ENCODE measurements at places on chromosomes 6 and 20.

GRCh38 chr6:135328136-135328535 lies 147.0 kb downstream of the MYB start:
- DNase-seq = no peak

- no peak for DNase-seq
Observed at GRCh38 chr20:32945710-32946221, 58.5 kb downstream of the SUN5 start.

GRCh38 chr20:37934634-37935375 lies 31.9 kb downstream of the VSTM2L start:
- no peak for DNase-seq

DNA sequence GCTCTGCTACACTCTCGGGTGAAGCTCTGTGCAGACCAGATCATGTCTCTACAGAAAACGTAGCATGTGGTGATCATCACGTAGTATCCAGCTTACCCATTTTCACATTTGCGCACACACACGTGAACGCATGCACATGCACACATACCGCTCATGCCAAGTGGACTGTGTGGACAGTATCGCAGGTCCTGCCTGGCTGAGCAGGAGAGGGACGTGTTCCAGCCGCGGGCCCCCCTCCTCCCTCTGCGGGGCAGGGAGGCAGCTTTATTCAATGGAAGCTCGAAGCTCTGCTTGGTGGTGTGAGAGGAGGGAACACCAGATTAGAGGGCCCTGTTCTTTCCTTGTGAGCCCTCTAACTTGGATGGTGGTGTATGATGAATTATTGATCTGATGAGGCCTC lies 51.1 kb downstream of the CDH26 start:
- no peak for DNase-seq

GRCh38 chr20:54630582-54630981 lies 155.2 kb downstream of the DOK5 start:
- no peak for DNase-seq

GRCh38 chr6:158475344-158476302 lies 84.3 kb upstream of the TMEM181 start:
- peak; percentile 64 for DNase-seq

- DNase-seq = no peak
Observed at GRCh38 chr6:139372326-139373153, 1.9 kb downstream of the CITED2 start.

DNA sequence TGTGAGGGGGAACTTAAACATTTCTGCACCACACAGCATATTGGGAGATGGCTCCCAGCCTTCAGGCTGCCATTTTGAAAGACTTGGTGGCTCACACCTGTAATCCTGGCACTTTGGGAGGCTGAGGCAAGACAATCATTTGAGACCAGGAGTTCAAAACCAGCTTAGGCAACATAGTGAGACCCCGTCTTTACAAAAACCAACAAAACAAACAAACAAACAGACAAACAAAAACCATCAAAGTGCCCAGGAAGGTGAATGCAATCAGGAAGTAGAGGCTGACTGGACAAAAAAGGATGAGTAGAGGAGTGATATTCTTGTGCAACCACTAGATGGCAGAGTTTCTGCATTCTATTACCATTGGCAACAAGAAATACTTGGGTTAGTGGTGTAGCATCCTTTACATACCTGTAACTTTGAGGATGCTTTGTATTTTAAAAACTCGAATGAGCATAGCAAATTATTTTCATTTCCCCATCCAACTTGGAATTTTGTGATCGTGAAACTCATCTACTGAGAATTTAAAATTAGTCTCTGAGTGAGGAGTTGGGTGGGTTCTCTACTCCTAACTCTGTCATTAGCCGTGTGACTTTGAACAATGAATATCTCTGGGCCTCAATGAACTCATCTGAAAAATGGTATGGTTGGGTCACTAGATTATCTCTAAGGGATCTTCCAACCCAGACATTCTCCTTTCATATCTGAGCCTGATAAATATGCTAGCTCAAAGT lies 84.4 kb downstream of the CRYBG1 start:
- DNase-seq = peak; percentile 67

DNA sequence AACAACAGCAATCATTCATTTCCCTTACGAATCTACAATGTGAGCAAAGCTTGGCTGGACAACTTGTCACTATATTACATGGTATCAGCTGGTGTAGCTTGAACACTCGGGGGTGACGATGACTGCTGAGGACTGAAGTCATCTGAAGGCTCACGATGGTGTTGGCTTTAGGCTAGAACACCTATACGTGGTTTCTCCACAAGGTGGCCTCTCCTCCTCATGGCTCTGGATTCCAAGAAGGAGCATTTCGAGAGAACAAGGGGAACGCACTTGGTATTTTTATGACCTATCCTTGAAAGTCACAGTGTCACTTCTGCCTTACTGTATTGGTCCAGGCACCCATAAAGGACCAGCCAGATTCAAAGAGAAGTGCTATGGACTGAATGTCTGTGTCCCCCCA lies 37.5 kb upstream of the ADGRF1 start:
- no peak for DNase-seq

DNA sequence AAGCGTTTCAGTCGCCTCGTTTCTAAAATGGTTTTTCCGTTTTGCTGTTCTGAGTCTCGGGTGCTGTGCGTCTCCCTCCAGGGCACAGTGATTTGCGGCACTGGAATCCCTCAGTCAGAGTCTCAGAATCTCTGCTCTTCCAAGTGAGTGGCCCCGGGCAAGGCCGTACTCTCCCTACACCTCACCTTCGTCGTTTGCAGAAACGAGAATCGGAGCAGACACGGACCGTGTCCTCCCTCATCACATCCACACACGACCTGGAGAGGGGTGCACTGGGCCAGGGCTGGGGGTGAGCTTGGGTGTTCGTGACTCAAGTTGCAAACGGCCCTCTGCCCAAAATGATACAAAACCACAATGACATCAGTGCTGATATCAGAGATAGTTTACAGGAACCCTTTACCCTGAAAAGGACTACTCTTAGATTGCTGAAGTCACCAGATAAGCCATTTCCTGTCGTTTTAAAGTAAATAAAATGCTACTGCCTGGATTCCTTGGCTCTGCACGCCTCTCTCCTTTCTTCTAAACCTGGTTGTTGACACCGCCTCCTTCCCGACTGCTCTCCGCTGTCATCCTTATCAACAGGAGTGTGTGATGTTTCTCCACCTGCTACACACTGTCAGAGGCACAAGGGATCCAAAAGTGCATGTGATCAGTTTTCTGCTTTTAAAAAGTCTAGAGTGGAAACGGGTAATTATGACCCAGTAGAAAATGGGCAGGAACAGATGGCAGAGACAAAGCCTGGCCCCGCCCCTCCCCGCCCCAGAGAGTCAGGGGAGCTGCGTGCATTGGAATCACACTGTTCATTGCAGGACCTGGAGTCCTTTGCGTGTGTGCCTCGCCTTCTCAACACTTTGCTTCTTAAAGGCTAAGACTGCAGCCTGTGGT lies 38.4 kb downstream of the KIF25 start:
- DNase-seq = peak; percentile 38

DNA sequence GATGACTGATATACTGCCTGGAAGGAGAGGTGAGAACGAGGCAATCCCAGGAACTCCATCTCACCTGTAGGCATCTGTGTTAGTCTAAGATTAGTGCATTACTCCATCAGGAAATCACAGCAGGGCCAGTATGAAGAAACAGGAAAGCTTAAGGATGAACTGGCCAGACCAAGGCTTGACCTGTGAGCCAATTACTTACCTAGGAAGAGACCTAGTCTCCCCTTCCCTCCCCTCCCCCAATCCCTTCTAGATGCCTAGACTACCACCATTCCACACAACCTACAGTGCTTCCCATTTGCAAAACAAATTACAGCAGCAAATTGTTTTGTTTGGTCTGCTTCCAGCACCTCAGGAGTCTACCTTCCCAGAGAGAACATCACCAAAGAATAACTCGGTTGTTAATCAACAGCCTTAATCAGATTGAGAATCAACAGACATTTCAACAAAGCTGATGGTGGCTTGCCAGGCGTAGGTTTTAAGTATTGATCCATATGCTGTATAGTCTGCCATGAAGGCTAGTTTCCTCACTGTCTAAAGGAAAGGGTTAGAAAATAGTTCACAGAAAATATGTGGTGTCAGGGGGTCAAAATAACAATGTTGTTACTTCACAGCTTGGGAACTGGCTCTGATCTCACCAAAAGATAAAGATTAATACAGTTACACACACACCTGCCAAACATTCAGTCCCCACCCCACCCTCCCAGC lies 10.1 kb downstream of the PKHD1 start:
- DNase-seq = no peak

GRCh38 chr6:143059663-143060353 lies 881 bp upstream of the AIG1 start:
- DNase-seq = no peak

GRCh38 chr20:41392871-41393704 lies 26.5 kb upstream of the EMILIN3 start:
- no peak for DNase-seq

DNA sequence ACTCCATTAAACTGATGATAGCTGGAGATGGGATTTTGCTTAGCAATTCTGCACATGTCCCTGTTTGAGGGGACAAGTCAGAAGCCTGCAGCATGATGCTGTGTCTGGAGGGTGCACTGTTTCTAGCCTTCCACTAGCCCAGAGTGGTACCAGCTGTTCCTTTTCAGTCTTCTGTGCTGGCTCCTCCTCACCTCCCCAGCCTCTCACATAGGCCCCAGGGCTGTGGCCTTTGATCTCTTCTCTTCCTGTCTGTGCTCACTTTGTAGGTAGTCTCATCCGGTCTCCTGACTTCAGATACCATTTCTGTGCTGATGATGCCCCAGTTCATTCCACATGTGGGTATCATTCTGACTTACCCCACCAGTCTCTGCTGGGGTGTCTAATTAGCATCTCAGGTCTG lies 126.3 kb downstream of the HIVEP1 start:
- no peak for DNase-seq

- no peak for DNase-seq
Observed at GRCh38 chr20:31674895-31675827, 37.4 kb downstream of the COX4I2 start.

GRCh38 chr6:89862698-89863097 lies 31.6 kb upstream of the GJA10 start:
- no peak for DNase-seq

DNA sequence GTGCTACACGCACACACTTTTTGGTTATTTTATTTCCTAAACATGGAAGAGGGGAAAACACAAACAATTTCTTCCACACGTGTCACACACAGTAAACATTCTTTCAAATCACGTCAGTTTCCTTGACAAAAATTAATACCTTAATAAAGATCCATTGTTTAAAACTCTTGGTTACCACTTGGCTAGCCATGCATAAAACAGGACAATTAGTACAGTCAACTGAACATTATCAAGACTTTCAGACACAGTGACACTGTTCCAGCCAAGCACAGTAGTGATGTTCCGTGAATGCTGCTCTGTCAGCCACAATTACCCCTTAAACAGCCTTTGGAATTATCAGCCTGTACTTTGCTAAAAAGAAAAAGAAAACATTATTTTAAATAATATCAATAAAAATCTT lies 50.8 kb downstream of the GMDS start:
- DNase-seq = no peak

DNA sequence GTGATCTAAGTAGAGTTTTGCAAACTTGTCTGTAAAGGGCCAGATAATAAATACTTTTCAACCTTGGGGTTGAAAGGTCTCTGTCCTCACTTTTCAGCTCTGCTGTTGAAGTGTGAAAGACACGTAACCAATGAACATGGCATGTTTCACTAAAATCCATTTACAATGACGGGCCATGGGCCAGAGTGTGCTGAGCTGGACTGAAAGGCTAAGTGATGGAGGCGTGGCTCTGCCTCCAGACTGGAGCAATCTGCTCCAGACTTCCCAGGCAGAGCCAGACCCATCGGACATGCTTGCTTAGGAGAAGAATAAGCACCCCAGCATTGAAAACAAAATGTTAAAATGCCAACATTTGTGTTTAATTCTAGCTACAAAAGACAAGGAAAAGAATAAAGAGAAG lies 41.4 kb downstream of the SCAND1 start:
- no peak for DNase-seq

DNA sequence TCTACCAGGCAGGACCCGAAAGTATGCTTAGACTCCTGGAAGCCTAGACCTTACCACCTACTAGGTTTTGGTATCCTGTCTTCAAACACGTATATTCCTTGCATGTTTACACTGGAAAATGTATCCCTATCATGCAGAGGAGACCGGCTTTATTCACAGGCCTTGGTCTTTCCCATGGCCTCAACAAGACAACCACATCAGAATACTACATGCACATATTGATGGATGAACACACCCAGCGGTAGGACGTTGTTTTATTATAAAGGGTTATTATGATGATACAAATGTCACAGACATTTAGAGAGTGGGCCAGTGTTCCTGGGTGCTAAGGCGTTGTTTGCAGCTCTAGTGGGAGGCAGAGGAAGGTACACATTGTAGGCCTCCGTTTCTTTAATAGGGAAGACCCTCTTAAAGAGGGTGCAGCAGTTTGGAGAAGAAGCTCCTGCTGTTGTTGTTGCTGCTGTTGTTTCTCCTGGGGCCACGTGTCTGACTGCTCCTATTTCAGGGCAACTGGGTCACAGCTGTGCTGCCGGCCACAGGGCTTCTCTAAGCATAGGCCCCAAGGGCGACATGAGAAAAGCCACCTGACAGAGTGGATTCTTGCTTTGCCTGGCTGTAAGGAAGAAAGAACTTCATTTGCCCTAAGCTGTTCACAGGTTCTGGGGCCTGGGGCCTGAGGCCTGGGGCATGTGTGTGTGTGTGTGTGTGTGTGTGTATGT lies 98.3 kb upstream of the SASH1 start:
- no peak for DNase-seq

GRCh38 chr6:108897371-108897770 lies 49.1 kb downstream of the ARMC2 start:
- peak; percentile 6 for DNase-seq

DNA sequence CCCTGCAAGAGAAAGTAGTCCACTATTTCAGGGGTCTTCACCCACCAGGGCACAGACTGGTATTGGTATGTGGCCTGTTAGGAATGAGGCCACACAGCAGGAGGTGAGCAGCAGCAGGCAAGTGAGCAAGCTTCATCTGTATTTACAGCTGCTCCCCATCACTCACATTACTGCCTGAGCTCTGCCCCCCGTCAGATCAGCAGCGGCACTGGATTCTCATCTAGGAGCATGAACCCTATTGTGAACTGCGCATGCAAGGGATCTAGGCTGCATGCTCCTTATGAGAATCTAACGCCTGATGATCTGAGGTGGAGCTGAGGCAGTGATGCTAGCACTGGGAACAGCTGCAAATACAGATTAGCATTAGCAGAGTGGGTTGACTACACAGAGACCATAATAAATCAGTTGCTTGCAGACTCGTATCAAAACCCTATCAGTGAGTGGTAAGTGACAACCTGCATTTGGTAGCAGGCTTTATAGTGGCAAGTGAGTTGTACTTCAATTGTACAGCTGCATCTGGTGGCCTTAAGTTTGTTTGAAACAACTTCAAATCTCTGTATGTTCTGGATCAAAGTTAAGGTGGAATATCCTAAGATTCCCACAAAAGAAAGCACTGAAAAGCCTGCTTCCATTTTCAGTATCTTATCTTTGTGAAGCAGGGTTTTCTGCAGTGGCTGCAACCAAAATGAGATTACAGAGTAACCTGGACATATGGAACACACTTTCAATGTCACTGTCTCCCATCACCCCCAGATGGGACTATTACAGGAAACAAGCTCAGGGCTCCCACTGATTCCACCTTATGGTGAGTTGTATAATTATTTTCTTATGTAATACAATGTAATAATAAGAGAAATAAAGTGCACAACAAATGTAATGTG lies 12.8 kb downstream of the C6orf141 start:
- no peak for DNase-seq
